ENCODE measurements at places on chromosomes 2 and 18.
A peak's percentile ranks its signal among the peaks of the same experiment; 100 is the strongest.

GRCh38 chr2:40751981-40752380 lies 300.1 kb upstream of the SLC8A1 start:
- no peak for DNase-seq

DNA sequence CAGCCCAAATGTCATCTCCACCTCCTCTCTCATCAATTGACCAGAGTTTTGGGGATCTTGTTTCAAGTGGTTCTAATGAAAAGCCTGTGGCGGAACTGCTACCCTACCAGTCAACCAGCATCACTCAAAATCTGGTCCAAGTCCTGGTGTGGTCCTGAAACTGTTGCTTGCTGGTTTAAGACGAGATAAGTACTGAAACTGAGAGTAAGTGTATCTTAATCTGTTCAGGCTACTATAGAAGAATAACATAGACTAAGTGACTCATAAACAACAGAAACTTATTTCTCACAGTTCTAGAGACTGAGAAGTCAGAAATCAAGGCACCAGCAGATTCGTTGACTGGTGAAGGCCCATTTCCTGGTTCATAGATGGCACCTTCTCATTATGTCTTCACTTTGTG lies 879 bp upstream of the GALNT5 start:
- no peak for DNase-seq

DNA sequence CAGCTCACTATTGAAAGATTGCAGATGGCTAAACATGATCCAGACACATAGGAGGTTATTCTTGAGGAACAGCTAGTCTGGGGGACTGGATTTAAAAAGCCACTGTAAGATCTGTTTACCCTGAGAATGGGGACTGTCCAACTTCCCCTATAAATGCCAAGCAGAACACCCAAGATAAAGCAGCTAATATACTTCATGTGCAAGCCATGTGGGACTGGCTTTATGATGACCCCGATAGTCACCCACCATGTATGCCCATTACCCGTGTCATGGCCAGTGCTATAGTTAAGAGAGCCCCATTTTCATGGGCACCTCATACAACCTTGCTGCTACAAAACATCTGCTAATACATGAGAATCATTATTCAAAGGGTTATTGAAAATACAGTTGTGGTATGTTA lies 16.0 kb downstream of the YPEL5 start:
- no peak for DNase-seq

GRCh38 chr18:78979730-78980278 lies at the start of gene SALL3:
Gene SALL3 (plus strand): TSS chr18:78979818. CDS start chr18:78980275, 457 bp downstream.
- no peak for DNase-seq

DNA sequence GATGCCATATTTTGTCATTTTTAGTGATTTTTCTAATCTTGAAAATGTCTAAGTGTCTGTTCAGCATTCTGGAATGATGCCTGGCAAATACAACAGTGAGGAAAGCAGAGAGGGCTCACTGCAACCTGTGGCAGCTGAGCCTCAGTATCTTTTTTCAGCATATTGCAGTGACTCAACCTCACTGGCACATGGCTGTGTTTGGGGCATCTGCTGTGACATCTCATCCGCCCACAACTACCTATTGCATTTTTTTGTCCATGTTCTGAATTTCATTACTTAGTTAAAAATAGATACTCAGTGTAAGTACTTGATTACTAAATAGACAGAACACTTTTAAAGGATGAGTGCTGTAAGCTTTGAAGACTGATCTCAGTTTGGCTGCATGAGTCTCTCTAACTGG lies 10.7 kb downstream of the BABAM2 start:
- no peak for DNase-seq

DNA sequence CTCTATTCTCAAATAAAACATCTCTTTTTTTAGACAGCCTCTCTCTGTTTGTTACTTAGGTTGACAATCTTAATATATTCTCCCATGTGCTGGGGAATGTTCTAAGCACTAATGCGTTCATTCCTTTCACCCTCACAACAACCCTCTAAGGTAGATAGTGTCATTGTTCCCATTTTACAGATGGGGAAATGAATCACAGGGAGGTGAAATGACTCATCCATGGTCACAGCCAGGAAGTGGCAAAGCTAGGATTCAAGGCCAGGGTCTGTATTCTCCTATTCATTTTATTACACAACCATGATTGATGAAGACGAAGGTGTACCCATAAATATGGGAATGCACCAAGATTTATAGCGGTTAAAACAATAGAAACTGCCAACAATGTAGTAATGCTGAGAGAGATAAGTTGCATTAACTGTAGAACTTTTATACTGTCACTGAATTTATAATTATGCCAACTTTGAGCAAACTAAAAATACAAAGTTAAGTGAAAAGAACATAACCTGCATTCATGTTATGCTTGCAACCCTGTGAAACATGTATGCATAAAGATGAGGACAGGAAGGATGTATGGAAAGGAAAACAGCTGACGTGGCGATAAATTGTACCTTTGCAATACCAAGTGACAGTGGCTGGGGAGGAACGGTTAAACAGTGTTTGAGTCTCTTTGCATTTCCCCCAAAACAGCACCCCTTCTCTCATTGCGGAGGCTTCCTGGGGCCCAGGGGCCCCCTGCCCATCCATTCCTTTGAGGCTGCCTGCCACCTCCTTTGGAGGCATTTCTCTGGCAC lies 257.7 kb upstream of the AGAP1 start:
- no peak for DNase-seq

- DNase-seq, result no peak
Observed at GRCh38 chr18:37225279-37225678, 340.3 kb downstream of the CELF4 start.

- no peak for DNase-seq
Observed at GRCh38 chr2:207239754-207240494, 74.2 kb upstream of the KLF7 start.

DNA sequence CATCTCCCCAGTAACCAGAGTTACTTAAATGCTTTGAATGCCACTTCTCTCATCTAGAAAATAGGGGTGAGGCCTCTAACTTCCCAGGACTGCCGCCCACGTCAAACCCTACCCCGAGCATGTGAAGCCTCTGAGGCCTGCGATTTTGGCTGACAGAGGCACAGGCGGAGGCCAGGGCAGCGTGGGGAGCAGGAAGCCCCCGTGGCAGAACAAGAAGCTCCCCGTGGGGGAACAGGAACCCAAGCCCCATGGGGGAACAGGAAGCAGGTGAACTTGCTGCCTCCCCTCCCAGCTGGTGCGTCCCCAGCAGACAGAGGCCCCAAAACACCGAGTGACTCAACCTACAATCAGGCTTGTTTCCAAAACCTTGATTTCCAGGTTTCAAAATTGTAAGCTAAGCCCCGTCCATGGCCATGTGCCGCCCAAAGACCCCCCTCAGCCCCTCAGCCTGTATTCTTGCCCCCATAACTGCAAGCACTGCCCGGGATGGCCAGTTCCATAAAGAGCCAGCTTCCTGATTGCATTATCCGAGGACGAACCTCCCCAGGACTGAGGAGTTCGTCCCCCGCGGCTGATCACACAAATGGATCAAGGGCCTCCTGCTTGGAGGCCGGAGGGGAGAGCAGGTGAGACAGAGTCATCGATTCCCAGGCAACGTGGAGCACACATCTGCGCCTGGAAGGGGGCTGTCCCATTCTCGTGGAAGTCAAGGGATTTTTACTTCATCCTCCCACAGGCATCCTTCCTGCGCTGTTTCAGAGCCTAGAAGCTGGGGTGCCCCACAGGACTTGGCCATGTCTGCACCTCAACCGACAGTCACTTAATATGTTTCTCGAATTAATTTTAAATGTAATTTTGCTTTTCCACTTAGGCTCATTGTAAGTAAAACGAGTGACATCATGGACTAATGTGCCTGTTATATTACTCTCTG lies 36.3 kb upstream of the CTDP1 start:
- no peak for DNase-seq

- no peak for DNase-seq
Observed at GRCh38 chr18:79248495-79249060, 147.2 kb upstream of the NFATC1 start.

- no peak for DNase-seq
Observed at GRCh38 chr2:171430516-171431410, 3.0 kb downstream of the METTL8 start.

DNA sequence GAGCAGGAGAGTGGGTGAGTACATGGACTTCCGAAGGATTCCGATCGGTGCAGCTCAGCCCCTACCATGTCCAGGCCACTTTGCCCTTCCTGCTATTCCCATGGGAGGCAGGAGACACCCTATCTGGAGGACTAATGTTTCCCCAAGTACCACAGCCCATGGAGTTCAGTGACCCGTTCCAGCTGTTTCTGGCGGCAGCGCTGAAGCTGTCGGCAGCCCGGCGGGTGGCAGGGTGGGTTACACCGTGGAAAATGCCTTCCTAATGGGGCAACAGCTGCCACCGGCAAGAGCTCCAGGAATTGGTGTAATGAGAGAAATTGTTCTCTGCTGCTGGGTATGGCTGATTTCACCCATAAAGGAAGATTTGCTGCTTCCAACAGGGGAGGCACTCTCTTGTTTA lies 98.3 kb downstream of the MYCN start:
- DNase-seq, result no peak

DNA sequence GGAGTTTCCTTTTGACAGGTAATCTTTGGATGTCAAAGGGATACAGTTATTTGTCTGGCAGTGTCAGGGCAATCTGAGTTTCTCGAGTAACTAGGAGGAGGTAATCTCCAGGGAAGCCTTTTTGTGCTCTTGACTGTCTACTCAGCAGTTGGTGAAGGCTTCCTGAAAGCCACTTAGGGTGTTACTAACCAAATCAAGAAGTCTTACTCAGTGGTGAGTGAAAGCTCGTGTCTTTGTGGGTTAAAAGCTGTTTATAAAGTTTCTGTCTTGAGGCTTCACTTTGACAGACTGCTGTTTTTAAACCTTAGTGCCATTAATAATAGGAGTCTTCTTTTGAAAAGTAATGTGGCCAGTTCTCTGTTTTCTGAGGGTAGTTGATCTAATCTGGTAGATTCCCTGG lies 1.7 kb downstream of the THSD7B start:
- no peak for DNase-seq

- peak; percentile 23 for DNase-seq
Observed at GRCh38 chr18:64017870-64018269, 48.0 kb downstream of the SERPINB8 start.

DNA sequence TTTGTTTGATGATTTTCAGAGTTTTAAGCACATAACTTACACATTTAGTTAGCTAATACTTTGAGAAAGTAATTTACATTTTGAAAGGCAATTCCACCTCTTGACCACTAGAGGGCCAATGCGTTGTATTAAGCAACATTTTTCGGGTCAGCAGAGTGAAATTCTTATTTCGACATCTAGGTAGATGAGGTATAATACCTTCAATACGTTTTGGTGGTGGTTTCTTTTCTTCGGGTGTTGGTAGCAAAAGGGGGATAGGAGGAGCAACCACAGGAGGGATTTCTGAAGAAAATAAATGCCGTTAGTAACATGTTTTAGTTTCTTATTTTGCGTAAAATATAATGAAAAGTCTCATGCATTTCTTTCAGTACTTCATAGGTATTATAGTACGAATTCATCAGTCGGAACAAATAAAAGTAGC lies 106.3 kb downstream of the TTN start:
- peak; percentile 39 for DNase-seq

- DNase-seq, result no peak
Observed at GRCh38 chr2:75729861-75730260, 19.1 kb upstream of the GCFC2 start.

- DNase-seq, result no peak
Observed at GRCh38 chr2:241770185-241770935, 6.3 kb upstream of the GAL3ST2 start.

DNA sequence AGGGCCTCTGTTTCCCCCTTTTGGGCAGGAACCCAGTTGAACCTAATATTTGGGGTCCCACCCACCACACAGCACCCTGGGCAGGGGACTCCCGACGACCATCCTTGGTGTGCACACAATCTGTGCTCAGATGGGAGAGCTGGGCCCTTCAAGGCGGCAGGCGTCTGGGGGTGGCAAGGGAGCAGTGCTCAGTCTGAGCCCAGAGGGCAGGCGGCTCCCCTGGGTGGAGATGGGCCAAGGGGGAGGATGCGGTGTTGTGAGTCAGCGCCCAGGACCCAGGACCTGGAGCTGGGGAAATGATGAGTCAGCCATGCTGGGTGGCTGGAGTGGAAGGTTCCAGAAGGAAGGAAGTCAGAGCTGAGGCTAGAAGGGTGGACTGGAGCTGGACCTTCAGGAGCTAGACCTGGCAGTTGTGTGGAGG lies 3.8 kb downstream of the PROM2 start:
- DNase-seq, result peak; percentile 57

- no peak for DNase-seq
Observed at GRCh38 chr2:85254540-85255300, 73.1 kb downstream of the TGOLN2 start.

DNA sequence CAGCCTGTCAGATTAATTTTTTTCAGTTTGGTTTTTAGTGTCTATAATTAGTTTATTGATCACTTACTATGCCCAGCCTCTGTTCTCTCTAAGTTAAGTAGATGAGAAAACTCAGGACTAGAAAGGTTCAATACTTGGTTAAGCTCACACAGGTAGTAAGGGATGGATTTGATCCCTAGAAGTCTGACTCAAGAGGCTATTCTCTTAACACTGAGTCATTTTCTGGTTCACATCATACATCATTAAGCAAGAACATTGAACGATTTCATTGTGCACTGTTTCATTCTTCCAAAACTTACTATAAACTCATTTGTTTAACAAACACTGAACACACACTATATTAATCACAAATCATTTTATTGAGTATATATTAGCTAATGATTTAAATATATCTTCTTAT lies 54.1 kb upstream of the SLC38A11 start:
- DNase-seq, result no peak

GRCh38 chr2:47520825-47521665 lies 118.1 kb downstream of the MSH2 start:
- DNase-seq, result no peak

- DNase-seq, result no peak
Observed at GRCh38 chr2:133130548-133131246, 437.6 kb downstream of the NCKAP5 start.

DNA sequence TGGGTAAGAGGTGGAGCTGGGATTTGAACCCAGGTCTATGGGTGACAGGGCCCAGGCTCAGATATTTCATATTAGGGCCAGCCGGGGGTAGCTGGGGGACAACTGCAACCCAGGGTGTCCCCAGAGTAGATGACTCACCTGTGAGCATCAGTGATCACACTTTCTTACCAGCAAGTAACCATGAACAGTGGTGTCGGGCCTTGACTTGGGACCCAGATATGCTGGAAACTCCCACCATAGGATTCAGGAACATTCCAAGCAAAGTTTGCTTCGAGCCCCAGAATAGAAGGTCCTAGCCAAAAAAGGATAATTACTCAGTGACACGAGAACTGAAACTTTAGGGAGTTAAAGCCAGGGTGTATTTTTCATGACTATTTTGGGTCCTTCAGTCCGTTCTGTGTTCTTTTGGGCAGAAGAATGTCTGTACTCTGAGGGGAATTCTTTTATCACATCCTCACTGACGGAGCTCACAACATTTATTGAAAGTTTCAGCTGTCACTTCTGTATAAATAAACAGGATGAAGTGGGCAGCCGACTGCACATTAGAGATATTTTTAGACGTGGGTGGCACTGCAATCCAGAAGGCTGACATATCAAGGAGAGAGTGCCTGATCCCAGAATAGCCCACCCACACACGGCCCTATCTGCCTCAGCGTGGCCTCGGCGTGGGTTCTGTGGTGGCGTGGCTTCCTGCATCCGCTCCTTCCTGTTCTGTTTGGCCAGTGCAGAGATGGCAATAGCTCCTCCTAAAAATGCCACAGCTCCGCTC lies 45.6 kb downstream of the RAMP1 start:
- DNase-seq, result no peak
